ENCODE measurements at places on chromosomes 4 and X. TPM values are rescaled to one million over a fixed set of nuclear protein-coding genes. Genes with fewer than 3 reads are reported as not detected.

DNA sequence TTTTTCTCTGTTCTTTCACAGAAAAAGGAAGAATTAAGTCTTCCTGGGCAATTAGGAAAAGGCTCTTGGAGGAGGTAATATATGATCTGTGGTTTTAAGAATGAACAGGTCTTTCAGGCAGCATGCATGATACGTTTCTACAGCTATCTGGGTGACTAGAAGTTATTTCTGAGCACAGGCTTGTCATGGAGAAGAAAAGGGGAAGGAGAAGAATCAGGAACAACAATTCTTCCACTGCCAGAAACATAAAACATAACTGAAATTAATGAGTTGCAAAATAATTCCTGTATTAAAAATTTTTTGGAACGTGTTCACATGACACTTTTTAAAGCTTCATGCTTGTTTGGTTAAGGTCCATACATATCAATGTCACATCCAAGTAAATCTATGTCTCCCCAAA is 17.7 kb upstream of the STIM2 start:
- no peak for DNase-seq

- DNase-seq = no peak
Measured at GRCh38 chrX:12977761-12978204, 2.9 kb downstream of the TMSB4X start.

- DNase-seq = no peak
Measured at GRCh38 chr4:177860171-177860570, 417.9 kb upstream of the AGA start.

Gene TMEM154
- total RNA-seq = 2.5 TPM

Gene PITX2
- total RNA-seq = not detected

Data from heart right ventricle (tissue), 16 donors.